ENCODE measurements at places on chromosomes 16 and 17.

DNA sequence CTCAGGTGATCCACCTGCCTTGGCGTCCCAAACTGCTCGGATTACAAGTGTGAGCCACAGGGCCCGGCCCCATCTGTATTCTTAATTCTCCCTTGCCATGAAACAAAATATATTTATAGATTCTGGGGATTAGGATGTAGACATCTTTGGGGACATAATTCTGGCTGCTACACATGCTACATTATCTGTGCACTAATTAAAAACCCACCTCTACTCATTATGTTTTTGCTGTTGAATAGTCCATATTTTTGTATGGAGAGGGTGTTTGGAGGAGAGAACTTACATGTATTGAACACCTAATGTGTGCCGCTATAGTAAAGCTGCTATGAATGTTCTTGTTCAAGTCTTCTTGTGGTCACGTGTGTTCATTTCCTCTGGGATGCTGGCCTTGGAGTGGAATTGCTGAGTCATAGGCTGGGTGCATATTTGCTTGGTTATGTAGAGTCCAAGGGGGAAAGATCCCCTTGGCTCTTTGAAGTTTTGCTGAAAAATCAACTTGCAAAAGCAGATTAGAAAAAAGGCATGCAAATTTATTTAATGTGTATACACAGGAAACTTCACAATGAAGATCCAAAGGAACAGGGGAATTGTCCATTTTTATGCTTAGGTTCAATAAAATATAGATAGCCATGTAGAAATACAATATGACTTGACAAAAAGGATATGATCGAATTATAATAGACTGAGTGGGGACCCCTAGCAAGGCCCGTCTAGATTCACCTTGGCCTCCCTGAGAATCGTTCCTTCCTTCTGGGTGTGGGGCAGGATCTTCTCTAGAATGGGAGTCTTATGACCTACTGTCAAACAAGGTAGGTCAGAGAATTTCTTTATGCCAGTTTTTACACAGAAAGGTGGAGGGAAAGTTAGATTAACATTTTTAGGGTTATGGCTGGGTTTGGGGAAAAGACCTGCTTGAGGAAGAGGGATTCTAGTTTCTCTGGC is 42.1 kb upstream of the GPRC5B start:
- no peaks in the 10 kb centered on the region for H3K4me1 ChIP-seq
- no peaks in the 10 kb centered on the region for H3K27me3 ChIP-seq
- no peaks in the 10 kb centered on the region for H3K36me3 ChIP-seq

DNA sequence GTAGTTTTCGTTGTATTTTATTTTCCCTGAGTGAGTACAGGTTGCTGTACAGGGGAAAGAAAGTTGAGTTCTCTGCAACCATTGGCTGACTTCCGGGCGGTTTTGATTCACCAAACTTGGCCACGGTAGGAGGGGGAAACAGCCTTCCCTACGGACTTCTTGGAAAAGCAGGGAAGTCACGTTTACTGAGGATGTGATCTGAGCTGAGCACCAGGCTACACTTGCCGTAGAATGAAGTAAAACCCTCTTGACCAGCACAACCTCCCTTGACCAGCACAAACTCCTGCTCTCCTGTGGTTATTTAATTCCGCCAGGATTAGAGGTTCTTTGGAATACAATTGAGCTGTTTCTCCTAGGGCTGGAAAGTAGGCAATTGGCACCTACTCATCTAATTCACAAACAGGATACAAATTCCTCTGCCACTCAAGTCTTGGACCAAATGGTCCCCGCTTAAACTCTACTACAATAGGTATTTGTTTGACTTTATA is 242.0 kb upstream of the RBFOX1 start:
- DNase-seq = no peak
- no peak overlapping the region for H3K27ac ChIP-seq
- no peak overlapping the region for H3K4me3 ChIP-seq
- no peaks in the 10 kb centered on the region for H3K36me3 ChIP-seq
- no peaks in the 10 kb centered on the region for H3K4me1 ChIP-seq

DNA sequence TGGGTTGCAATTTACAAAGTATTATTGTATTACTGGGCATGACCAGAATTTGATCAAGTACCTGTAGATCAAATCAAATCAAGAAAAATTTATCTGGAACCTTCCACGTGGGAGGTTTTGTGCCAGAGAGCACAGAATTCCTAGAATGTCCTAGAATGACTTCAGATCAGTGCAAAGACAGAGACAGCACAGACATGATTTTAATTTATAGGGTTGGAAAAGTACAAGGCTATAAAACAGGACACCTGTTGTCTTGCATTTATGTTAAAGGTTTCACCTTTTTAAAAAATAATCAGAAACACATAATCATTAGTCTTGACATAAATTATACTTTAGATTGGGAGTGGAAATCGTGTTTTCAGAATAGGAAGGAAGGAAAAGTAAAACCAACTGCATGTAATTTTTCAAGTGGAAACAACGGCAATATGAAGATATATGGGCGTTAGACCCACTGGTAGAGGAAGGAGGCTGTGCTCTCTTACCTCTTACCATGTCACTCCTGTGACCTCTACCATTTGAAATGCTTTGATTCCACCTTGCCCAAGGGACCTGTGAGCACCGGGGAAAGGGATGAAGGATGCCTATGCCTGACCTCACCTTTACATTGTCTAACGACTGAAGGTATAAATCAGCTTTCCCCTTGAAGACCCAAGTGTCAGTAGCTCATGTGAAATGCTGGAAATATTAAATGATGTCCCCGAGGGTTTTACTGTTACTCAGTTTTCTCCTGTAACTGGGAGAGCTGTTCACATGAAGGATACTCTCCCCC is 100.4 kb downstream of the SNX11 start:
- H3K4me3 ChIP-seq = no peak overlapping the region
- H3K27ac ChIP-seq = no peak overlapping the region
- no peaks in the 10 kb centered on the region for H3K4me1 ChIP-seq
- H3K36me3 ChIP-seq = no peaks in the 10 kb centered on the region

DNA sequence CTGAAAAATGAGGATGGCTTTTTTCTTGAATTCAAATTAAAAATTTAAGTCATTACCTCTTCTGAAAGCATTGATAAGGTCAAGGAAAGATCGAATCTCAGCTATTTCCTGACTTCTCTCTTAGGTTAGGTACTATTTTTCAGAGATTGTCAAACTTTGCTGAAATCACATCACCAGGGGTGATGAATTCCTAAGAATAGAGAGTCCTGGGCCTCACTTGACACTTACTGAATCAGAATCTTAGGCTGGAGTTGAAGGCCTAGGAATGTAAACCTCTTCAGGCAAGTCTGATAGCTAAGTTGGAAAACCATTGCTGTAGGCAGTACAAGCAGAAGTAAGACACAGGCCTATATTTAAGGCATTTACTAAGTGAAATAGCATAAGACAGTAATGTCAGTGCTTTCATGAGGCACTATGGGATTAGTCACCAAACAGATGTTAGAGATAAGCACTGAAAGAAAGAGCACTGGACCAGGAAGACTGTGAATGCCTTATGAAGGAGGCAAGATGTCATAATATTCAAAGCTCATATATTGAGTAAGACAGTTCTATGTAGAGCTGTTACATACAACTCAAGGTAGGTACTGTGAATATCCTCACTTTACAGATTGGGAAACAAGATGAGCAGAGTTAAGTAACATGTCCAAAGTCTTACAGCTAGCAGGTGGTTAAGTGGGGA is 21.5 kb downstream of the DCAF7 start:
- H3K4me3 ChIP-seq = no peak overlapping the region
- no peak overlapping the region for H3K27ac ChIP-seq
- H3K27me3 ChIP-seq = no peaks in the 10 kb centered on the region
- H3K4me1 ChIP-seq = peaks cover 3% of the 10 kb centered on the region

GRCh38 chr16:86529160-86529559 is 18.8 kb downstream of the FOXF1 start:
- DNase-seq = no peak
- no peaks in the 10 kb centered on the region for H3K4me1 ChIP-seq
- H3K27ac ChIP-seq = no peak overlapping the region
- peaks cover 12% of the 10 kb centered on the region for H3K27me3 ChIP-seq

DNA sequence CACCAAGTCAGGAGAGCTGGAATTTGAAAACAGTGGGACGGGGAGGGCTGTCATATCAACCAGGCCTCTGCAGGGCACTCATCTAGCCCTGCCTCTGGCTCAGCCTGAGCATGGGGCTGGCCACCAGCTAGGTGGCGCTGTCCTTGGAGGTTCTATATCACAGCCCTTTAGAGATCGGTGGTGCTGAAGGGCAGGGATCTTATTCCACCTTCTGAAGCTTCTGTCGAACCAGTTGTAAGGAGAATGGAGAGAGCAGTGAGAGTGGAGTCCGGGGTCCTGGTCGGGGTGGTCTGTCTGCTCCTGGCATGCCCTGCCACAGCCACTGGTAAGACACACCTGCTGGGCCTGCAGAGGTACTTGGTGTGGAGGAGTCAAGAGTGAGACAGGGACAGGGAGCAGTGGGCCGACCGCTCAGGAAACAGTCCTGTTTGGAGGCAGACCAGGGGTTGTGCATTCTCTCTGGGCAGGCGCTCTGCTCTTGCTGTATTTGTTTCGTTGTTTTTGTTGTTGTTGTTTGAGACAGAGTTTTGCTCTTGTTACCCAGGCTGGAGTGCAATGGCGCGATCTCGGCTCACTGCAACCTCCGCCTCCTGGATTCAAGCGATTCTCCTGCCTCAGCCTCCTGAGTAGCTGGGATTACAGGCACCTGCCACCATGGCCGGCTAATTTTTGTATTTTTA is at the start of gene CES3:
Gene CES3 (plus strand): TSS at position 202 of the 680 bp plus-strand sequence. CDS start 42 bp downstream, at position 244.
- no peak within 1 kb of the TSS for H3K4me3 ChIP-seq
- H3K36me3 ChIP-seq = no peaks in the 10 kb centered on the region
- DNase-seq = no peak

- no peaks in the 10 kb centered on the region for H3K4me1 ChIP-seq
- H3K4me3 ChIP-seq = no peak overlapping the region
- 0 out of 2 replicates have a peak, but pooled peaks cover 9% of the 10 kb centered on the region for H3K36me3 ChIP-seq
- H3K27ac ChIP-seq = no peak overlapping the region
Observed at GRCh38 chr17:82018152-82018988, 4.3 kb downstream of the CENPX start.

- no peaks in the 10 kb centered on the region for H3K36me3 ChIP-seq
- peaks cover 11% of the 10 kb centered on the region for H3K27me3 ChIP-seq
- DNase-seq = no peak
- peak within 1 kb of the TSS; percentile 40 for H3K4me3 ChIP-seq
- H3K4me1 ChIP-seq = no peaks in the 10 kb centered on the region
Observed at GRCh38 chr17:19533718-19534561, at the start of gene SLC47A1. Gene SLC47A1, plus strand, starts transcription at chr17:19533854. Its CDS starts 86 bp downstream, at chr17:19533940.

GRCh38 chr17:32452281-32452680 is 8.0 kb downstream of the PSMD11 start:
- H3K4me1 ChIP-seq = no peaks in the 10 kb centered on the region
- DNase-seq = no peak
- H3K27ac ChIP-seq = no peak overlapping the region
- H3K4me3 ChIP-seq = no peak overlapping the region
- no peaks in the 10 kb centered on the region for H3K27me3 ChIP-seq

GRCh38 chr17:2776589-2777241 is 19.5 kb upstream of the RAP1GAP2 start:
- no peaks in the 10 kb centered on the region for H3K36me3 ChIP-seq
- no peak for DNase-seq
- H3K4me3 ChIP-seq = peak overlapping the region; percentile 37
- H3K4me1 ChIP-seq = no peaks in the 10 kb centered on the region

All from RWPE2 (cell line).